ENCODE measurements at places on chromosomes 6 and 20.

DNA sequence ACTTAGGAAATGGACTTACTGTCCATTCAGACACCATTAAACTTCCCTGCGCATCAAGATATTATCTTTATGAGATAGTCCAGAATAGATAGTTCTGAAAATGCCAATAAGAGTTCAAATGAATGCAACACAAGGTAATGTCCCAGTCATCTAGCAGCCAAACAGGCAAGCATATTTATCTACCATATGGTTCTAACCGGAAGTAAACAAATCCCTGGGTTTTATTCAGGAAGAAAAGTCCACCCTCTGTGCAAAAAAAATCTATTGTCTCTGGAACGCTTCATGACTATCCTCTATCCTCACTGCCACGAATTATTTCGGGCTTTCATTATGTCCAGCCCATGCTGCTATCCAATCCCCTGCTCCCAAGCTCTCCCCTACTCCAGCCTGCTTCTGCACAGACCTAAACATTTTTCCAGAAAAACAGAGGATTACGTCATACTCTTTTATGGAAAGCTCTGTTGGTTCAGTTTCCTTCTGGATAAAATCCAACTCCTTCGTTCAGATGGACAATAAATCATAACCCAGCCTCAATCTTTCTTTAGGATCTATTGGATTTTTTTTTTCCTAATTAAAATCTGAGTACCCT, 11.4 kb downstream of the PPIL6 start:
- DNase-seq: no peak

DNA sequence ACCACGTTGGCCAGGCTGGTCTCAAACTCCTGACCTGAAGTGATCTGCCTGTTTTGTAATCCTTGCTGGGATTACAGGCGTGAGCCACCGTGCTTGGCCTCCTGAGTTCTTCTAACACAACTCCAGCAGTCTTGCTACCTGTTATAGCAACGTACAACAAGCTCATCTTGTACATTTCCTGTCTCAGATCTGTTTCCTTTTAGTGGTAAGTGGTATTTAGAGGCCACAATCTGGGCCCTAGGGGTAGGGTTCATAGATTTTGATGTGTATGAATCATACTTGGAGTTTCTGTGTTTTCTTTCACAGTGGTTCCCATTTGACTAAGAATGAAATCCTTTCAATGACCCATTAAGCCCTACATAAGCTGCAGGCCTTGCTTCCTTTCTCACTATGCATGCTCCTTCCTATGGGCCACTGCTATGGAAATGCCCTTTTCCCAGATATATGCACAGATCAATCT, 27.1 kb upstream of the SYNCRIP start:
- DNase-seq: peak; percentile 22

DNA sequence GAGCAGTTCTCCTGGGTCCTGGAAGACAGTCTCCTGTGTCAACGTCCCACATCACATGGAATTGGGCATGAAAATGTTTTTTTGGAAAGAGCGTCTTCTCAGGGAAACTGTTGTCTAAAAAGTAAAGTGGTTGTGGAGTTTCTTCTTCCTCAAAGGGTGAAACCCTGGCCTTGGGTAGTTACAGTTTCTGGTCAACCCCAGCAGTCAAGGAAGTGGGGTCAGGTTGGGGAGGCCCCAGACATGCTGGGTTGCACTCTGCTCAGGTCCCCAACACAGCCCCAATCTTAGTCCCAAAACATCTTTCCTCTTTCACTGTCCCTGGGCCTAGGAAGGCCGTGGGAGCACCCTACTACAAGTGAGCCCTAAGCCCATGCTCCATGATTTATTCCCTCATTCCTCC, 996 bp upstream of the NFKBIE start:
- no peak for DNase-seq

DNA sequence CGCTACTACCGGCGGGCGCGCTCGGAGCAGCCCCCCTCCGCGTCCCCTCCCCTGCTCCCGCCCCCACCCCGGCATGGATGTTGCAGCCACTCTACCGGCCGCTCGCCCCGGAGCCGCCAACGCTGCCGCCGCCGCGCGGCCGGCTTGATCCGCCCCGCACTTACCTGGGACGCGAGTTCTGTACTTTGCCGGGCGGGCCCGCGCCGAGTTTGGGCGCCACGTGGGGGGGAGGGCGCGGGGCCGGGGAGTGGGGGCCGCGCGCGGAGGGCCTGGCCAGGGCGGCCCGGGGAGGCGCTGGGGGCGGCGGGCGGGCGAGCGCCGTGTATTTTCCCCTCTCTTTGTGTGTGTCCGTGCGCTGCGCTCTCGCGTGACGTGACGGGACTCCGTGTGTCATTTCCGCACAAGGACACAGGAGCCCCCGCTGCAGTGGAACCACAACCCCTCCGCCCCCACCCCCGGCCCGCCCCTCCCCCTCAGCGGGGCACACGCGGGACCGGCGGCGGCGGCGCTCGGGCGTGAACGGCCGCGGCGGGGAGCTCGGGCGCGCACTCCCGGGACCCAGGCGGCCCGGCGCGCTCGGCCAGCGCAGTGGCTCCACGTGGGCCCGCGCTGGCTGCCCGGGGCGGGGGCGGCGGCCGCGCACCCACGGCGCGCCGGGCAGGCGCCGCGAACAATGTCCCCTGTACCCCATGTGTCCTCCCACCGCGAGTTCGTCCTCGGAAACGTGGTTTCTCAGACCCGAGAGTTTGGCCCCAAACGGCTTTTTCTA, at the start of gene BEND3:
BEND3 (minus strand) TSS at position 590 of the 769 bp plus-strand sequence. CDS start 16,230 bp downstream, outside the sequence.
- no peak for DNase-seq

DNA sequence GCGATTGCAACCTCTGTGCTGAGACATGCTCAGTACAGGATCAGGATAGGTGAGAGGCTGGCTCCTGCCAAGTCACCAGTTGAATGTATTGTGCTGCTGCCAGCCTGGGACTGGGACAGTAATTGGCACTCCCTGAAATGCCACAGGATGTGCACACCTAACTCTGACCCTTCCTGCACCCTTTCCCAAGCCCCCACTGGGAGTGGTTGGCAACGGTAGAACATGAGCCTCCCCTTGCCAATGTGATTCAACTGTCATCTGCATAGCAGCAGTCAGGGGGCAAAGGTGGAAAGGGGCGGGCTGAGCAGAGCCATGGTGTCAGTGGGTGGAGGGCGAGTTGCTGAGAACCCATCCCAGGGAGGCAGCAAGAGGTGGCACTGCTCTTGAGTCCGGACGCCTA, 15.4 kb downstream of the SPINT3 start:
- no peak for DNase-seq

DNA sequence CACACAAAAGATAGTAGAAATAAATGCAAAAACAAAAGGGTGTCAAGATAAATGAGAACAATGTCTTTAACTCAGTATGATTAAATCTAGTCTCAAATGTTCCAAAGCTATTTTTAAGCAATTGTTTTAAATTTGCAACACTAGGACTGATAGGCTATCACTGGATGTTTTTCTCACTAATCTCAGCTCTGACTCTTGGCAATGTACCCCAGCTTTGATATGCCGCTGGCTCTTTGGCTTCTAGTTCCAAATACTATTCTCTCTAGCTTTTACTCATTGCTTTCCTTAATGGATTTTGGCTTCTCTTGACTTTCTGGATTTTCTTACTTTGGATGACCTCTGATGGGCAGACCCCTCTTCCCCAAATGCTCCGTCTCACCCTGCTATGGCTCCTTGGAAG, 116.0 kb upstream of the SLC35B3 start:
- DNase-seq: no peak

- DNase-seq: no peak
Observed at GRCh38 chr20:58565461-58566175, 50.4 kb upstream of the APCDD1L start.

- DNase-seq: no peak
Observed at GRCh38 chr6:164554700-164555476, 754.5 kb downstream of the C6orf118 start.
